Amniotic stem cell (primary cell): ENCODE measurements at places on chromosomes 11 and 22.

DNA sequence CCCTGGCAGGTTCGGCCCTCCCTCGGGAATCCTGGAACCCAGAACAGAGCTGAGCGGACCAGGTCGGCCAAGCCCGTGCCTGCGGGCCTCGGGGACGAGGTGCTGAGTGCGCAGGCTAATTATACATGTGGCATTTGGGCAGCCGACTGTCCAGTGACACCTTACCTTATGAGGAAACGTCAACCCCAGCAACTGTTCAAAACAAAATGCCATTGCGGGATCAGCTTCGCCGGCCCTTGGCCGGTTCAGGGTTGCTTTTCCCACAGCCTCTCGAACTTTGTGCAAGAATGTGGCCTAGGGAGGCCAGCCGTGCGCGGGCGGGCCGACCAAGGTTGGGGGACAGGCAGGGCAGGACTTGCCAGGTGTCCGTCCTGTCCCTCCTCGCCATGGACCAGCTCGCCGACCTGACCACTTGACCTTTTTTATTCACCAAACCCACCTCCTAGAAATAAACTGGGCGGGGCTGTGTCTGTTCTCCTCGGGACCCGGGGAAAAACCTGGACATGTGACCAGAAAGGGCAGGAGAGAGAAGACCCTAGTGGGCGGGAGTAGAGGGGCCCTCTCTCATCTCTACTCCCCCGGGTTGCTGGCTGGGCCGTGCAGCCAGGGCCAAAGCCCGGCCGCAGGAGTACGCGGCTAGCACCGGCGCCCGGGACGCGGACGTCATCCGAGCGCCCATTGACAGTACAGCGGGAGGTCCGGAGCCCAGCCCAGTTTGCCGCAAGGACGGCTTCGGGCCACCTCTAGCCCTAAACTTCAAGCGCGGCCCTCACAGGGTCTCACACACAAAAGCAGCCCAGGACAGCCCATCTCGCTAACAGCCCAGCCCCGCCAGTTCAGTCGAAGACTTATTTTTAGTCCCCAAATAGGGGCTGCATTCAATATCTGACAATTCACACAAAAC, 134.3 kb upstream of the C11orf58 start:
- no peak for DNase-seq

- no peak for DNase-seq
Measured at GRCh38 chr22:24450610-24451009, 23.2 kb downstream of the ADORA2A start.

DNA sequence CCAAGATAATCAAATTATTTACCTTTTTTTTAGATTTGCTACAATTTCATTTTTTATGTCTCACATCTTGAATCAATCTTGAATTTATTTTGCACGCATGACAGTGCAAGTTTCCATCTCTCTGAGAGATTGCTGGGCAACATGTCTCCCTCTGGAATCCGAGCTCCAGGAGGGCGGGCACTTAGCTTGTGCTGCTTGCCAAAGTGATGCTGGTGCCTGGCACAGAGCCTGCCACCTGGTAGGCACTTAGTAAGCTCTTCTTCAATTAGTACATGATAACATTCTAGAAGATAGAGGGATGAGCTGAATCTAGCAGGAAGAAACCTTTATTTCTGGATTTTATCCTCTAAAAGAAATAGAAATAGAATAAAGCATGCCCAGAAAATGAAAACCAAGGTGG, 27.5 kb upstream of the OR9I1 start:
- no peak for DNase-seq

DNA sequence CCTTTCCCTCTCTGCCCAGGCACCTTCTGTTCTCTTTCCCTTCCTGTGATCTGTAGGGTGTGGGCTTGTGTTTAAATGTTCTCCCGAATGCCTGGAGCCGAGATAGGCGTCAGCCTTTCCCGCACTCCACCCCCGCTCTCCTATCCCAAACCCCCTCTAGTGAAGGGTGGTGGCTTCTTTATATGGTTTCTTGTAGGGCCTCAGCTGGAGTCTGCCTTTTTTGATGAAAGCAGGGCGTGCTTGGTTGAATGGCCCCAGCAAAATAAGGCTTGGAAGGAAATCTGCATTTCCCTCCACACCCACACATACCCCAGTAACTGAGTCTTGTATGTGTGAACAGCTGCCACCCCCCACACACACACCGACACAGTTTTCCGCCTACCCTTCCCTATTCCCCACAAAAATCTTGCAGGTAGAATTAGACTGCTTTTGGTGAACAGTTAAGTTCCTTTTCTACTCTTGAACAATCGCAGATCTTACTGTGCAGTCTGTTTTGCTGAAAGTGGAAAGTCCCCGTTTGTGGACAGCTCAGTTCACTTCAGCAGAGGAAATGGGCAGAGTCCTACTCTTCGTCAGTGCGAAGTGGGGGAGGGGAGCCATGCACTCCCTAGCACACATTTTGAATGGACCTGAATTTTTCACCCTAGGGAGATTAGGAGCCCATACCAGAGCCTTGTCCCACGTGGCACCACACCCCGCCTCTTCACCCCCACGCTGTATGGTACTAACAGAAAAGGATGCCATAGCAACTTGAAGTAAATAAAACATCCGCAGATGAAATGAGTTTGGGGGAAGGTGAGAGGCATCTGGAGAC, 25.5 kb upstream of the GRK2 start:
- DNase-seq: peak; percentile 59

DNA sequence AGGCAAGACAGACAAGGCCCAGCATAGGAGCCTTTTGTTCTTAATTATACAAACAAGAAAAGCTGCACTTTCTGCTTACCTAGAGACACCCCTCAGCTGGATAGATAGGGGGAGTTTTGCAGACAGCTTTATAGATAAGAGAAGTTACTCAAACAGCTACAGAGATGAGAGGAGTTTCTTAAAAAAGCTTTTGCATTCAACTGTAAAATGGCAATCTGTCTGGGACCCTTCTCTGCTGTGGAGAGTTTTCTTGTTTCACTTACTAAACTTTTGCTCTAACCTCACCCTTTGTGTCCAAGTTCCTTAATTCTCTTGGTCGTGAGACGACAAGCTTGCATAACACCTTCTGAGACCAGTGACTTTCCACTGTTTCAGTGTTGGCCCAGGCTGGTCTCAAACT, 103.8 kb upstream of the CHORDC1 start:
- no peak for DNase-seq

- no peak for DNase-seq
Measured at GRCh38 chr11:133832096-133832990, 13.0 kb downstream of the SPATA19 start.

DNA sequence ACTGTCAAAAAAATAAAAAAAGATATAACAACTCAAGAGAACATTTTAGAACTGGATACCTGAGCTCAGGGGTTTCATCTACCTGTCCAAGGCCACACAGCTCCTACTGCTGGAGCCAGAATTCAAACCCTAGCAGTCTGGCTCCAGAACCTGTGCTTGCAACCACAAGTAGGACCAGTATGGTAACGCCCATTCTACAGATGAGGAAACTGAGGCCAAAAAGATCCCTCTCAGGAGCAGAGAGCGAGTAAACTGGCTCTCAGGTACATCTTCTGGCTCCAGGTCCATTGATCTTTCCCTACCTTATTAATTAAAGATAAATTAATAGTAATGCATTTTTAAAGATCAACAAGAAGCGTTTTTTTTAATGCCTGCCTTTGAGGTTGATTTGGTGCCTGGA, 19.2 kb downstream of the P2RX3 start:
- no peak for DNase-seq

DNA sequence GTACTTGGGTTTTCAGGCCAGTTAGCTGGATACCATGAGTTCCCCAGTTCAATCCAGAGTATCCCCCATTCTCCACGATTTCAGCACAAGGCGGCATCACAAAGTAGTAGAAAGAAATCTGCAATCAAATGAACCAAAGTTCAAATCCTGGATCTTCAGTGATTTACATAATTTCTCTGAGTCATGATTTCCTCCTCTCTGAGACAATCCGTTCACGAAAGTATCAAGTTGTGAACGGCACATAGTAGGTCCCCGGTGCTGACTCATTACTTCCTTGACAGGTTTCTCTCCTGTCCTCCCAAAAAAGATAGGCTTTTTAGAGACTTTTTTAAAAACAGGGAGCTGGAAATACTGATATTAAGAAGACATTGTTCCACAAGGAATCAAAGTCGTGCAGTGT, 69.1 kb upstream of the AKIP1 start:
- DNase-seq: no peak

DNA sequence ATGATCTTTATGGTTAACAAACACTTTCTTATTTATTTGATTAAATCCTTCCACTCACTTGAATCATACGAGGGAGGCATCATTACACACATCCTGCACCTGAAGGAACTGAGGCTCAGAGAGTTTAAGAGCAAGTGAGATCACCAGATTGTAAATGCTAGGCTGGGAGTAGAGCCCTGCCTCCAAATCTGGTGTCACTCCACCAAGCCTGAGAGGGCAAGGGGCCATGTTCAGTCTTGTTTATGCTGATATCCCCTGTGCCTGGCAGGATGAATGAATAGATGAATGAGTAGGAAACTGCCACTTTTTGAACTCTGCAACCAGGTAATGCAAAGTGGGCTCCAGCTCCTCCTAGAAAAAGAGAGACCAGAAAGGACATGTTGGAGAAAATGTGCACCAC, 59.1 kb downstream of the RASSF10 start:
- no peak for DNase-seq

DNA sequence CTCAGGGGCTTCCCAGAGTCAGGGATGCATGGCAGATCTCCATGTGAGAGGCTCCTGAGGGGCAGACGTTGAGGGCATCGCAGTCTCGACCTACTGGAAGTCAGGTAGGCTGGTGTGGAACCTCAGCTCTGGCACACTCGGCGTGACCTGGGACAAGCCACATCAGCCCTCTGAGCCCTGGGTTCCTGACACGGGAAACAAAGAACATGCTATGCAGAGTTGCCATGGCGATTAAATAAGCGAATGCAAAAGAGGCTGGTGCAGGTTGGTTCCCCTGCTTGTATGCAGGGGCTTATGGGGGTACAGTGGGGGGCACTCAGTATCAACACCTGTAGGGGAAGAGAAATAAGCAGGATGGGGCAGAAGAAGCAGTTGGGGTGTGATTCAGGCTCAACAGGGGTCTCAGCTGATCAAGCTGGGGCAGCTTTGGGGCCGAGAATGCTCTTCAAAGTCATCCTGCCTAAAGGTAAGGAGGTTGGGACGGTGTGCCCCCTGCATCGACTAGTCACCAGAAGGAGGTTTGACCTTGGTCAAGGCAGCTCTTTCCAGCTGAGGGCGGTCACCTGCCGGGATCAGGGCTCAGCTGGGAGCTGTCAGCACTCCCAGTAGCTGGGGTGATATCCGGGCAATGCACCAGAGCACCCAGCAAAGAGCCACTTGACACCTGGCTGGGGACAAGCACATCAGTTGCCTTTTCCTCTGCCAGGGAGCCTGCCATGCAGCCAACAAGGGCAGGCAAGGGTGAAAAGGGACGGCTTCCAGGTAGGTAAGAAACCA, 442.7 kb downstream of the MIAT start:
- no peak for DNase-seq

DNA sequence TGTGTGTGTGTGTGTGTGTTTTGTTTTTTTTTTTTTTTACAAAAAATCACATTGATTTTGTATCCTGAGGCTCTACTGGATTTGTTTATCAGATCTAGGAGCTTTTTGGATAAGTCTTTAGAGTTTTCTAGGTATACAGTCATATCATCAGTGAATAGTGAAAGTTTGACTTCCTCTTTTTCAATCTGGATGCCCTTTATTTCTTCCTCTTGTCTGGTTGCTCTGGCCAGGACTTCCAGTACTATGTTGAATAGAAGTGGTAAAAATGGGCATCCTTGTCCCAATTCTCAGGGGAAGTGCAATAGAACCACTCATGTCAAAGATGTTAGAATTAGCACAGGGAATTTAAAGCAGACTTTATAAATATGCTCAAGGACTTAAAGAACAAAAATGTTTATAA, 32.6 kb upstream of the PRDM11 start:
- no peak for DNase-seq

GRCh38 chr22:33553493-33553892, 366.8 kb downstream of the LARGE1 start:
- DNase-seq: no peak

GRCh38 chr11:1468473-1469066, 18.0 kb downstream of the MOB2 start:
- DNase-seq: no peak

DNA sequence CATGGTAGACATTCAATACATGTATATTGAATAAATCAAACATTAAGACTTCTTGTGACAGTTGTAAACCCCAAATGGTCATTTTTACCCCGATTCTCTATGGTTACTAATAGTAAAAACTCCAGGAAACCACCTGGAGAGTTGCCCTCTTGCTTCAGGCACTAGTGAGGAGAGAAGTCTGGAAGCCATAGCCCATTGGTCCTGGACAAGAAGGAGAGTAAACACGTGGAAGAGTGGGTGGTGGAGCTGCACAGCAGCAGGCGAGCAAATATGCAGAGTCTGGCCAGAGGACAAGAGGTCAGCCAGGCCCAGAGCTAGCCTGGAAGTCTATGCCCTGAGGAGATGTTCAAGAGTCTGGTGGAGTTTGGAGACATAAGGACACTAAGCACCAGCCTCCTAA, 17.7 kb downstream of the DCHS1 start:
- DNase-seq: peak; percentile 25

GRCh38 chr22:26082866-26083265, 86.4 kb upstream of the SEZ6L start:
- no peak for DNase-seq

GRCh38 chr22:35834061-35834460, 116.4 kb downstream of the APOL5 start:
- no peak for DNase-seq

GRCh38 chr11:60978546-60979380, 7.3 kb downstream of the CD6 start:
- DNase-seq: no peak

GRCh38 chr11:6657346-6657745, 1.7 kb upstream of the DCHS1 start:
- DNase-seq: no peak

DNA sequence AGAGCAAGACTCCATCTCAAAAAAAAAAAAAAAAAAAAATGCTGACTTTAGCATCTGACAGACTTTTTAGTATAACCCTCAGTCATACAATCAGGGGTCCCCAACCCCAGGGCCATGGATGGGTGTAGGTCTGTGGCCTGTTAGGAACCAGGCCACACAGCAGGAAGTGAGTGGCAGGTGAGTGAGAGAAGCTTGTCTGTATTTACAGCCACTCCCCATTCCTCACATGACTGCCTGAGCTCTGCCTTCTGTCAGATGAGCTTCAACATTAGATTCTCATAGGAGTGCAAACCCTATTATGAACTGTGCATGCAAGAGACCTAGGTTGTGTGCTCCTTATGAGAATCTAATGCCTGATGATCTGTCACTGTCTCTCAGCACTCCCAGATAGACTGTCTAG, 3.3 kb downstream of the FAM227A start:
- DNase-seq: no peak

DNA sequence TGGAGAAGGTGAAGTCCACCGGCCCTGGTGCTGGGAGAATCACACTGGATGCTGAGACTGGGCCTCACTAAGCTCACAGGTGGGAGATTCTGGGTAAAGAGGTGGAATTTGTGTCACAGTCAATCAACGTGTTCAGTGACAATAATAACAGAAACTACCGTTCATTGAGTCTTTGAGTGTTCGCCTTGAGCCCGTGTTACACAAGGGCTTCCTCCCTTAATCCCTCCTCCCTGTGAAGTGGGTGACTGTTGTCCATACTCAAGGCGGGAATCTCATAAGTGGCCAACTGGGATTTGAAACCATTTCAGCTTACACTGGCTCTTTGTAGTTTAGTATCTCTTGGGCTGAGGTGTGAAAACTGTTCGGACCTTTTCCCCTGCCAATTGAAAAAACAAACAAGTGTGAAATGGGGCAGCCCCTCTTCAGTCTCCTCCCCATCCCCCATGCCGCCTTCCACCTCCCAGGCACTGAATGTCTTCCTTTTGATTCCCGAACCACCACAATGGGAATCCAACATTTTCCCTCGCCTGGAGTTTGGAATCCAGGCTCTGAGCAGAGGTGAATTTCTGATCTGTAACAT, 502.4 kb downstream of the MIAT start:
- DNase-seq: no peak
